ENCODE measurements at places on chromosomes 13 and 19.

DNA sequence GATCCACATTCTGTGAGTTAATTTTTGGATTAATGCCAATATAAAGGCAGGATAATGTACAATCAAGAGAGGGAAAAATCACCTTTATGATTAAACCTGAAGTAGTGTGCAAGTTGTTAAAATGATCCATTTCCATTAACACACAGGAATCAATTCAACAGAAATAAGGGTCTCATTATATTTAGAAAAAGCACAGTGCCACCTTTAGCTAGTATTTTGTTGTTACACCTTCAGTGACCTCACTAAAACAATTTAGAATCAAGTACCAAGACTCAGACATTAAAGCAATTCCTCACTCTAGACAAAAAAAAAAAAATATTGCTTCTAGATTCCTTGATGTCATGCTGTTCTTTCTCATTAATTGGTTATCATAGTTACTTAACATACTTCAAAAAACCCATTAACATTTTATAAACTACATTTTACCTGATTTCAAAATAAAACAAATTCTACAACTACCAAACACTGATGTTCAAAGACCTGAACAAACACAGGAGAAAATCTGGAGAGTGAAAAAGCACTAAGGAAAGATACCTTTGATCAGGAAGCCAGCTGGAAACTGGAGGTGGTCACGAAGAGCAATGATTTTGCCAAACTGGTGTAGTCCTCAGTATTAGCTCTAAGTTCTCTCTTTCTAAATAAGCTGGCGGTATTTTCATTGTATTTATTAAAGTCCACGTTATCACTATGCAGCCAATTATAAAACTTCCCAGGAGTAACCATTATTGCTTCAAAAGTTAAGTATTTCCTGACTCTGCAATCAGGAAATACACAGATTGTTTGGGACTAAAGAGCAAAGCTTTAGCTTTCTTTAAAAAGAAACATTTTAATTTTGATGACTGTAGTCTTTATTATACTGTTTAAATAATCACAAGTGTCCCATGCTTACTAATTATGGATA lies 115.3 kb downstream of the TBC1D4 start:
- H3K4me1 ChIP-seq = no peaks in the 10 kb centered on the region
- DNase-seq = no peak
- no peaks in the 10 kb centered on the region for H3K36me3 ChIP-seq
- H3K27ac ChIP-seq = no peak overlapping the region
- no peak overlapping the region for H3K4me3 ChIP-seq

DNA sequence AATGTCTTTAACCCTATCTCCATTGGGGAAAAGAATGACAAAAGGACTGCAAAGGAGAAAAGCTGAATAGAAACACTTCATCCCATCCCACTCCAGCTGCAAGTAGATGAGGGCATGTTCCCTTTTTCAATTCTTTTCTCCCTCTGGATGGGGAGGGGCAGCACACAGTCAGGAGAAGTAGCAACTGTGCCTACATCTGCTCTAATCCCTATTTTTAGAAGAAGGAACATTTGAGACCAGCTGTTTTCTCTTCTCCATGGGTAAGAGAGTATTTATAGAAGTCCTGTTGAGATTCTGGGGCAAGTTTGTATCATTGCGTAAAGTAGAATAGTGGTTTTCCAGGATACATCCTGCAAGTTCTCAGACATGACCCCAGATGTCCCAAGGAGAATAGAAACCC lies 9.3 kb upstream of the GTF3A start:
- H3K27ac ChIP-seq = peak overlapping the region; percentile 3
- peaks cover 20% of the 10 kb centered on the region for H3K4me1 ChIP-seq
- no peaks in the 10 kb centered on the region for H3K36me3 ChIP-seq
- DNase-seq = no peak
- peak overlapping the region; percentile 46 for H3K4me3 ChIP-seq

DNA sequence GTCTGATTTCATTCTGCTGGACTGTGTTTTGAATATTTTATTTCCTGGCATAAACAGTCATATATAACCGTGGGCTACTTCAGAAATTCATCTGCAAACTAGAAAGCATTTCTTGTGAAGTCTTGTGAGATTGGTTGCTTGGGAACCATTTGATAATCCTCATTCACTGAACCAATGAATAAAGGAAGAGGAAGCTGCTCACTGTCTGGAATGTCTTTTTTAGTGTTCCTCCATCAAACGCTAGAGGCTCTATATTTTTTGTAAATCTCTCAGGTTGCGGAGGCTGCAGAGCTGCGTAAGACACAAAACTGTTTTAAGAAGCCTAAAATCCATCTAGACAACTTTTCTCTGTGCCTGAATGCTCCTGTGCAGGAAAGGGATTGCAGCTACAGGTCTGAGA lies 18.7 kb upstream of the GPR12 start:
- no peak for DNase-seq
- H3K27ac ChIP-seq = no peak overlapping the region
- no peak overlapping the region for H3K4me3 ChIP-seq
- H3K4me1 ChIP-seq = no peaks in the 10 kb centered on the region

GRCh38 chr13:91564396-91564795 lies 166.0 kb downstream of the GPC5 start:
- H3K27ac ChIP-seq = no peak overlapping the region
- no peaks in the 10 kb centered on the region for H3K36me3 ChIP-seq
- no peak for DNase-seq
- H3K4me1 ChIP-seq = no peaks in the 10 kb centered on the region
- no peak overlapping the region for H3K4me3 ChIP-seq

DNA sequence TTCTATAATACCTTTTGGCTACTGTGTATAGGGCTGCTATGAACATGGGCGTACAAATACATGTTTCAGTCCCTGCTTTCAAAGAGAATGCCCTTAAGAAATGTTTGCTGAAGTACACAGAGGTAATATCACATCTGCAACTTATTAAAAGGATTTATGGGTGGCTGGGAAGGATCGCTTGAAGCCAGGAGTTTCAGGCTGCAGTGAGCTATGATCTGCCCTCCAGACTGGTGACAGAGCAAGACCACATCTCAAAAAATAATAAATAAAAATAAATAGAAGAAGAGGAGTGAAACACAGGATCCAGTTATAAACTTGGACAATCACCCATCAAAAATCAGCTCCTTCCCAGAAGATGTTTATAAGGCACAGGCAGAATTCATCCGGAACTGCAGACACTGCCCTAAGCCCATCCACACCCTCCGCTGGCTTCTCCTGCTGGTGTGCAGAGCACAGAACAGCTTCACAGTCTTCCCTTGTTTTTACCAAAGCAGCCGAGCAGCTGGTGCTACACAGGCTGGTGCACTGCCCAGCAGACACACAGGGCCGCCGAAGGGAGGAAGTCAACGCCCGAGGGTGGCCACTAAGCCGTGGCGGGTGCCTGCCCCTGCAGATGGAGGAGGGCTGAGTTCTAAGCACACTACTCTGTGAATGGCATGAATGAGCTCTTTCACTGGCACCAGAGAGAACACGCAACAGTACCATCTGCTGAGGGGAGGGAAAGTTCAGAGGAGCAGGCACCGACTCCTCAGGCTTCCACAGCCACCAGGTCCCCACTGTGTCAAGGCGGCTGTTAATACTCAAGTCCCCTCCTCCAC lies 44.0 kb downstream of the BRD4 start:
- H3K4me1 ChIP-seq = peaks cover 74% of the 10 kb centered on the region
- peak overlapping the region; percentile 91 for H3K27ac ChIP-seq
- H3K27me3 ChIP-seq = peaks cover 3% of the 10 kb centered on the region
- no peaks in the 10 kb centered on the region for H3K36me3 ChIP-seq

GRCh38 chr19:35959040-35959967 lies 23.1 kb downstream of the LRFN3 start:
- H3K4me3 ChIP-seq = no peak overlapping the region
- peak; percentile 40 for DNase-seq

DNA sequence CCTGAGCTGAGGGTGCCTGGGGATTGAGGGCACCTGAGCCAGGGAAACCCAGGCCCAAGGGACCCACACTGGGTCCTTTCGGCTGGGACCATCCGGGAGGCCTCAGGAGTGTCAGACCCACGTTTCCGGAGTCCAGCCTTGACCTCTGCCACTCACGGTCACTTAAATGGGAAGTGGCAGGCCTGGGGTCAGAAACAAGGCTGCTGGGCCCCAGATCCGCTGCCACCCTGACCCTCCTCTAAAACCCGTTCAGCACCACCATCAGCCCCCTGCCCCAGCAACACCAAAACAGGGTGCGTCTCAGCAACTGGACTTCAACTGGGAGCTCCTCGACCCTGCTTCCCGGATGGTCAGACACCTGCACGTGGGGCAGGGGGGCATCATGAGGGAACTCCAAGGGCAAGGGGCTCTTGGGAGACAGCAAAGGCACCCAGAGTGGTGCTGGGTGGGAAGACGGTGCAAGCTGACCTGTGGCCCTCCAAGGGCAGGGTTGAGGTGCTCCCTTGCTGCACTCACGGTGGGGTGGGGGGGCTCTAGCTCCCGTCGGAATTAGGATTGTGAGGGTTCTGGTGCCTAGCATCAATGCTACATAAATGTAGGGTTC lies 1.2 kb upstream of the PLPP2 start:
- no peak overlapping the region for H3K27ac ChIP-seq
- peaks cover 20% of the 10 kb centered on the region for H3K27me3 ChIP-seq
- H3K4me1 ChIP-seq = no peaks in the 10 kb centered on the region
- H3K36me3 ChIP-seq = no peaks in the 10 kb centered on the region

- peaks cover 4% of the 10 kb centered on the region for H3K27me3 ChIP-seq
- peak overlapping the region; percentile 45 for H3K4me3 ChIP-seq
- peaks cover 7% of the 10 kb centered on the region for H3K4me1 ChIP-seq
- H3K36me3 ChIP-seq = no peaks in the 10 kb centered on the region
- no peak for DNase-seq
- peak overlapping the region; percentile 5 for H3K27ac ChIP-seq
These were observed 10.3 kb upstream of the BICRA start for GRCh38 chr19:47598407-47599349.

- H3K27me3 ChIP-seq = peaks cover 11% of the 10 kb centered on the region
- DNase-seq = peak; percentile 77
- peak overlapping the region; percentile 78 for H3K27ac ChIP-seq
- H3K4me3 ChIP-seq = peak overlapping the region; percentile 68
- H3K36me3 ChIP-seq = no peaks in the 10 kb centered on the region
These were observed 19.9 kb downstream of the KDM4B start for GRCh38 chr19:4988770-4989251.

Measured in glutamatergic neuron (in vitro differentiated cells).